Stimulated activated naive B cell treated with anti-CD40 and anti-IgM and Interleukin-4, amounts not matched to agents 10 μg/mL and 1 μg/mL and 100 μg/mL, for 72 hours (primary cell): ENCODE measurements at places on chromosomes 3 and 15.

DNA sequence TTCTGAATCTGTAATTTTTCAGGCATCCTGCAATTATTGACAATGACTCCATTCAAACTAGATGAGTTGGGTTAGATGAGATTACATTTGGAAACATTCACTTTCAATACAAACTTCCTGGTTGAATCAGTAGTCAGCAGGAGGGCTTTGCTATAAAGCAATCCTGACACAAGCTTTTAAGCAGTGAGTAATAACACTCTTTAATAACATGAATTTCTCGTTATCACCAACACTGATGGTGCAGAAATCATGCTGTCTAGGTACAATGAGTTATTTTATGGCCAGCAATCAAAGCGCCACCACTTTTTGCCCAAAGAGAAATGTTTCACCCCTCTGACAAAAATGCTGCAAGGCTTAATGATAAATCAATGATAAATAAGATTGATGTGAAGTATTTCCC, 474.8 kb upstream of the CNTN4 start:
- H3K4me3 ChIP-seq, result no peak overlapping the region
- no peak for DNase-seq
- H3K27ac ChIP-seq, result no peak overlapping the region
- no peaks in the 10 kb centered on the region for H3K4me1 ChIP-seq

GRCh38 chr15:72315706-72316370, 4.1 kb downstream of the CELF6 start:
- no peak overlapping the region for H3K27ac ChIP-seq
- H3K27me3 ChIP-seq, result peaks cover 6% of the 10 kb centered on the region
- no peak overlapping the region for H3K4me3 ChIP-seq
- no peak for DNase-seq
- H3K4me1 ChIP-seq, result peaks cover 16% of the 10 kb centered on the region

GRCh38 chr3:197366301-197367044, 68.1 kb upstream of the DLG1 start:
- no peak overlapping the region for H3K27ac ChIP-seq
- no peaks in the 10 kb centered on the region for H3K36me3 ChIP-seq
- H3K27me3 ChIP-seq, result peaks cover 36% of the 10 kb centered on the region
- no peak overlapping the region for H3K4me3 ChIP-seq
- no peak for DNase-seq

- DNase-seq, result no peak
- H3K27ac ChIP-seq, result no peak overlapping the region
- no peaks in the 10 kb centered on the region for H3K27me3 ChIP-seq
- H3K4me1 ChIP-seq, result no peaks in the 10 kb centered on the region
These were observed 210.1 kb downstream of the MECOM start for GRCh38 chr3:169453256-169454059.

GRCh38 chr3:14142567-14143270, 17.9 kb downstream of the TMEM43 start:
- no peak for DNase-seq
- peak overlapping the region; percentile 85 for H3K27ac ChIP-seq
- H3K36me3 ChIP-seq, result peaks cover 36% of the 10 kb centered on the region
- H3K27me3 ChIP-seq, result no peaks in the 10 kb centered on the region
- H3K4me1 ChIP-seq, result peaks cover 21% of the 10 kb centered on the region

- H3K27me3 ChIP-seq, result no peaks in the 10 kb centered on the region
- H3K4me1 ChIP-seq, result peaks cover 3% of the 10 kb centered on the region
- H3K4me3 ChIP-seq, result no peak overlapping the region
- DNase-seq, result no peak
- H3K36me3 ChIP-seq, result peaks cover 60% of the 10 kb centered on the region
These were observed 85.1 kb downstream of the SUCLG2 start for GRCh38 chr3:67569324-67569723.
